Brain pericyte (primary cell): ENCODE measurements at places on chromosomes 7 and 10.

DNA sequence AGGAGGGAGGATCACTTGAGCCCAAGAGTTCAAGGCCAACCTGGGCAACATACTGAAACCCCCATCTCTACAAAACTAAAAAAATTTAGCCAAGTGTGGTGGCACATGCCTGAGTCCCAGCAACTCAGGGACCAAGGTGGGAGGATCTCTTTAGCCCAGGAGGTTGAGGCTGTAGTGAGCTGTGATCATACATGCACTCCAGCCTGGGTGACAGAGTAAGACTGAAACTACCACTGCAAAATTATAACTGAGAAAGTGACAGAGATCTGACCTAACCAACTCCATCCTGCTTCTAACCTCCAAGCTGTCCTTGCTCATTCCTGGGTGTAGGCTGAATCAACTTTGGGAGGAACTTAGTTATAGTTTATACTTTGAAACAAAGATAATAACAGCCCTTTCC, 59.4 kb downstream of the HTR7 start:
- no peak for DNase-seq

- DNase-seq, result no peak
Measured at GRCh38 chr7:155995183-155995612, 182.9 kb upstream of the SHH start.

GRCh38 chr10:96377816-96378294, 19.1 kb upstream of the OPALIN start:
- DNase-seq, result peak; percentile 43

- DNase-seq, result no peak
Measured at GRCh38 chr7:155961241-155962190, 149.3 kb upstream of the SHH start.

- no peak for DNase-seq
Measured at GRCh38 chr10:15169555-15170401, 1.3 kb upstream of the NMT2 start.

DNA sequence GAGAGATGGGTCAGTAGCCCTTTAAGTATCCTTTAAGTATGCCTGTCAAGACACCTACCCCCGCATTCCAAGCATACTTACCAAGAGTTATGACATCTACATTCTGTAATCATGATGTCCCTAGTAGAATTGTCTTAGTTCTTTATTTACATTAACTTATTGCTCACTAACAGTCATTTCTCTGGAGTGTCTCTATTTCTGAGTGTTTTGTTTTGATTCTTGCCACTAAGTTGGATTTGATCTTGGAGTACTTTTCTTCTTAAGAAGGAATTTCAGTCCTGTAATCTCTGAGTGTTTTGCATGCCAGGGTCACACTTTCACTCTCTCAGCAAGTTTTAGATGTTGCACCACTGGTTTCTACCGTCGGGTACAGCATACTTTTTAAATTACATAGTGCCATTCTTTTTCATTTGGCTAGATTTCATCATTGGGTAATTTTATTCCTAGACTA, 1053.9 kb downstream of the KCNMA1 start:
- no peak for DNase-seq

DNA sequence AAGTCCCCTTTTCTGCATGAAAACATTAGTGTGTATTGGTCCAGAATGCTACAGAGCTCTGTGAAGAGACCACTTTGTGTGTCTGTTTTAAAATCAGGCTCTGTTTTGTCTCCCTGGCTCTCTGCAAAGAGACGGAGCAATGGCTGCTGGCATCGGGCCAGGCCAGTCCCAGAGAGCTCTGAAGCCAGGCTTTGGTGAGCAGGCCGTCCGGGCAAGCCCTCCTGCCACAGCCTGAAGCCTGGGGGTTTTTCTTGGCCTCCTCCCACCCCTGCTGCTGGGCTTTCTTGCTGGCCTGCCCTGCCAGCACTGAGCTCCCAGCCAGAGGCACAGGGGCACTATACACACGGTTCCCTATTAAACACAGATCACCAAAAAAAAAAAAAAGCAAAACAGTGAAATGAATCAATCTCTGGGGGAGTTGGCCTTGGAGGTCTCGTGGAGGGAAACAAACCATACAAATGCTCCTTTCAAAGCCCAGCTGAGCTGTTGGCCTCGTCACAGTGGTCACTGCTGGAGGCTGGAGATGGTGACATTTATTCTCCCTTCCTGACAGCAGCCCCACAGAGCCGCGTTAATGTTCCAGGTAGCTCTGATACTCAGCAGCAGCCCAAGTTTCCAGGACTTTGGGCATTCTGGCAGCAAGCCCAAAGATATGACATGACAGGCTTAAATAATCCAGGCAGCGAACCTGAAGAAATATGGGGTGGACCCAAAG, 237.2 kb downstream of the TCF7L2 start:
- no peak for DNase-seq

- no peak for DNase-seq
Measured at GRCh38 chr7:142703655-142704305, 45.5 kb upstream of the PRSS1 start.

DNA sequence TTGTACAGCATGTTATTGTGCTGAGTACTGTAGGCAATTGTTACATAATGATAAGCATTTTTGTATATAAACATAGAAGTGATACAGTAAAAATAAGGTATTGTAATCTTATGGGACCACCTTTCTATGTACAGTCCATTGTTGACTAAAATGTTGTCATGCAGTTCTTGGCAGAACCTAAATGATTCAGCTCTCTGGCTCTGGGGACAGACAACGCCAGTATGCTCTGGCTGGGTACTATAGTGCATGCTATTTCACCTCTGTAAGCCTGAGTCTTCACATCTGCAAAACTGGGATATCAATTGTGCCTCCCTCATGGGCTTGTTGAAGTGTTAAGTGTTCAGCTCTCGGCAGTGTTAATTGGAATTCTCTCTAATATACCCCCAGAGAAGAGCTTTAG, 674.3 kb downstream of the INHBA start:
- DNase-seq, result no peak

GRCh38 chr7:138992052-138992531, 10.9 kb upstream of the KIAA1549 start:
- DNase-seq, result no peak

- DNase-seq, result no peak
Measured at GRCh38 chr10:118534136-118534535, 61.3 kb downstream of the PRLHR start.

DNA sequence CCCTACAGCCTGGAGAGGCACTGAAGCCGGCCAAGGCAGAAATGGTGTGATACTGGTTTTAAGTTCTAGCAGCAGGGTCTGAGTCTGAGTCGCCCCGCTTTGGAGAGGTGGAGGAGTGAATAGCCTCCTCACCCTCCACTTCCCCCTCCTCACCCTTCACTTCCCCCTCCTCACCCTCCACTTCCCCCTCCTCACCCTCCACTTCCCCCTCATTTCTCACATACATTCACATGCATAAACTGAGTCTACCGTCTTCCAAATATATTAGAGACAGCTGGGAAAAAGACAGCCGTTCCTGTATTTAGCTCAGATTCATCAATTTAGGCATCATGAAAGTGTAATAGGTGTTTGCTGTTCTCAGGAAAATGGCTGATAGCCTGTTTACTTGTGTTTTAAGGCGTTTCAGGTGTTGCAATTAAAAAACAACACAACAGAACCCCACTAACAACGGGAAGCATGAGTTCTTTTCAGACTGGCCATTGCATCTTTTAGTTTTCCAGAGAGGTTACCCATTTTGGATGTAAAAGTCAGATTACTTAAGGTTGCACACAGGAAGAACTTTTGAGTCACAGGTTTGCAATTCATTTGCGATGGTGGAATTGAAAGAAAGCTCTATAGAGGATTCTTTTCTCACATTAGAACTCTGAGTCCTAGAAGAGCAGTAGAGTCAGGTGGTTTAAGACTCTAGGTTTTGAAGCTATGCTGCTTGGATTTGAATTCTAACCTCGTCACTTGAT, 861 bp downstream of the NRBF2 start:
- no peak for DNase-seq

DNA sequence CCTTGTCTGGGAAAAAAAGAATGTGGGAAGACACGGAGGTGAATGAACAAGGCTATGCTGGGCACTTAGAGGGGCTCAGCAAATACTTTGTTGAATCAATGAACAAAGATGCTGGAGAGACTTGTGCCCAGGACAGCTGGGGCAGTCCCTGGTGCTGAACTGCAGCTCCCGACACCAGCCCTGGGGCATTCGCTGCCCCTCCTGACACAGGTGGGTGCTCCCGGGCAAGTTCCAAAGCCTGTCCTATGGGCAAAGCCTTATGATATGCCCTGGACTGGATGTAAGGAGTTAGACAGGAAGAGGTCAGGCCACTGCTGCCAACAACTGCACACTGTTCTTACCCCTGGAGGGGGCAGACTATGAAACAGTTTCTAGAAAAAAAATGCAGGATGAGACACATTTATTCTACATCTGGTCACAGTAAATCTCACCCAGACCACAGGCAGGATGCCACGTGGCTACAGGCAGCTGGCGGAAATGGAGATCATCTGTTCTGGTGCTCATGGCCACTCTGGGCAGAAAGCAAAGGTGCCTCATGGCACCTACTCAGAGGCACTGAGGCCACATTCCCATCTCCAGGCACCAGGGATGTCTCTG, 21.9 kb upstream of the FRAT2 start:
- no peak for DNase-seq

DNA sequence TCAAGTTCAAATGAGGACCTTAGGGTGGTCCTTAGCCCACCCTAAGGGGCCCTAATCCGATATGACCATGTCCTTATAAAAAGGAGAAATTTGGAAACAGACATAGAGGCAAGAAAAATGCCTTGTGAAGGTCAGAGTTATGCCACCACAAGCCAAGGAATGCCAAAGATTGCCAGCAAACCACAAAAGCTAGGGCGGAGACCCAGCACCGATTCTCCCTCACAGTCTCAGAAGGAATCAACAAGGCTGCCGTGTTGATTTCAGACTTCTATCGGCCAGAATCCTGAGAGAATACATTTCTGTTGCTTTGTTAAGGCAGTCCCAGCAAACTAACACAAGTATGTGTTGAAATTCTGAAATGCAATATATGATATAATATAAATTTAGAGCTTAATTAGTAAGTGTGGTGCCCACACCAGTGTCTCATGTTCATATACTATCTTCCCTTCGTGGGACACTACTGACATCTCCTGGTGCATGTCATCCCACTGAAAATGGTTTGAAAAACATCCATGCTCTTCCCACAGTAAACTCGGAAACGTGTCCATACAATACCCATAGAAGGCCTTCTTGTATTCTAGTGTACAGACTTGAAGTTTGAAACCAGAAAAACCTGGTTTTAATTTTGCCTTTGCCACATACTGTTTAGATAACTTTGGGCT, 349.0 kb downstream of the TNS3 start:
- no peak for DNase-seq

GRCh38 chr7:85774986-85775385, 588.1 kb upstream of the SEMA3D start:
- DNase-seq, result no peak

DNA sequence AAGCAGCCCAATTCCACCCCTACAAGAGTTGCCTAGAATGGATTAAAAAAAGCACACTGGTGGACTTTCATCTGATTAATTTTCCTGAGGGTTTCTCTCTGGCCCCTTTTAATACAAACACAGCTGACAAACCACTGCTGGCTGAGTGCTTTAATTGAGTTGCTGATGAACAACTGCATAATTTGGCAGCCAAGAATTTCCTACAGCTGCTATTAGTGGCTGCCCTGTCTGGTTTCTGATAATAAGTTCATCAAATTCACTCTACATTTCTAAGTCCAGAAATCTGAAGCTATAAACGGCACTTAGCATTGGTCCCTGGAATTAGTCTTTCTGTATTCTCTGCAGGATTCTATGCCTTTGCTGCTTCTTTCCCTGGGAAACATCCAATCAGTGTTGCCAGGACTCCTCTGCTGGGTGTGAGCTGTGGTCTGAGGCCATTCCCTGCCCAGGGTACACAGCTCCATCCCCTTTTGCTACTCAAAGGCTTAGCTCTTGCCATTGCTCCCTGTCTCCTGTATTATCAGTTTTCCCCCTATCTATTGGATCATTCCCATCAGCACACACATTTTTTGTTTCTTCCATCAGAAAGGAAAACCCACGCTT, 110.6 kb downstream of the LSM5 start:
- DNase-seq, result no peak

- no peak for DNase-seq
Measured at GRCh38 chr10:10014846-10015245, 1002.8 kb upstream of the CELF2 start.

- no peak for DNase-seq
Measured at GRCh38 chr7:94425546-94425945, 30.9 kb downstream of the COL1A2 start.

- no peak for DNase-seq
Measured at GRCh38 chr10:131786756-131787605, 113.8 kb upstream of the PPP2R2D start.

DNA sequence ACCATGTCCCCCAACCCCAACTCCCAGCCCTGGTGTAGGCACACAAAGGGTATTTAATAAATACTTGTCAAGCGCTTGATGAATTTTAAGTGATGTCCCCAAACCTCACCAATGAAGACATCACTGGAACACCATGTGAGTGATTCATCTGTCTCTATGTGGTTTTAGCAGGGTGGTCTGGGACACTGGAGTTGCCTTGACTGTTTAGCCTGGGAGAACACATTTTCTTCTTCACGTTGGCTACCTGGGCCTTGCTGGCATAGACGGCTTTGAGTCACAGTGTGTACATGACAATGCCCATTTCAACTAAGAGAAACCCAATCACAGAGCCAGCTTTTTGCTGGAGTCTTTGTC, 24.8 kb upstream of the SHH start:
- DNase-seq, result no peak

DNA sequence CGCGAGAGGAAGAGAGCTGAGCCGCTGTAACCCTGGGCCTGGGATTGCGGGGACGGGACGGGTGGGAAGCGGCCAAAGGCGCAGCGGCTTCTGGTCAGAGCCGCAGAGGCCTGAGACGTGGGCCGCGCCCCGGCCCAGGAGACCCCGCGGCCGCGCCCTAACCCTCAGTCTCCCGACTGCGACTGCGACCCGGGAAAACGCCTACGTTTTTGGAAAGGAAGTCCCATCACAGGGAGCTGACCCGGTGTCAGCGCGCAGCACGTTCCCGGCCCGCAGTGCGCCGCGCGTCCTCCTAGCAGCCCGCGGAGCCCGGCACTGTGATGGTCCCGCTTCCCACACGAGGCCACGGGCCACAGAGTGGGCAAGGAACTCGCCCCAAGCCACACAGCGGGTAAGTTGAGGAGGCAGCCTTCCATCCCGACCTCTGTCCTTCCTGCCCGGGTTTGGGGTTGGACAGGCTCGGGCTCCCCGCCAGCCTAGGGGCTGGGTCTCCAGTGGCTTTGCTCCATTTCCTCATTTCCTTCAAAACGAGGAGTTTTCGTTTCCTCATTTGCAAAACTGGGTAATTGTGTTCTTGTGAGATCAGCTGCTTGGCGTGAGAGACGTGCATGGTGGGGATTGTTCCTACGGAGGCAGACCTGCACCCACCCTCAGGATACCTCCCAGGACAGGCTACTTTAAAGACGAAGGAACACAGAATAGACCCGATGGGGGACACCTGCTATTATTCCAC, 1.2 kb downstream of the GPNMB start:
- no peak for DNase-seq

DNA sequence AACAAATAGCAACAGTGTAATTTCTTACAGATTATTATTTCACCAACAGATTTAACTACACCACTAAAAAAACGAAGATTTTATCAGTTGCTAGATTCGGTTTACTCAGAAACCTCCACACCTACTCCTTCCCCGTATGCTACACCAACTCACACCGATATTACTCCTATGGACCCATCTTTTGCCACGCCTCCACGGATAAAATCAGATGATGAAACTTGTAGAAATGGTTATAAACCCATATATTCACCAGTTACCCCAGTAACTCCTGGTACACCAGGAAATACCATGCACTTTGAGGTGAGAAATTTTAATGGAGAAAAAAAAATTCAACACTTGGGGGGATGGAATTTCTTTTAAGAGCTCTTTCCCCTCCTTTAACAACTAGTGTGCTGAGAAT, 92.5 kb downstream of the KMT2E start:
- DNase-seq, result no peak

- no peak for DNase-seq
Measured at GRCh38 chr10:5125315-5126044, 31.3 kb downstream of the AKR1C3 start.
